ENCODE measurements at places on chromosomes 5 and 9. TPM values are rescaled to one million over a fixed set of nuclear protein-coding genes. Genes with fewer than 3 reads are reported as not detected.
A peak's percentile ranks its signal among the peaks of the same experiment; 100 is the strongest.

DNA sequence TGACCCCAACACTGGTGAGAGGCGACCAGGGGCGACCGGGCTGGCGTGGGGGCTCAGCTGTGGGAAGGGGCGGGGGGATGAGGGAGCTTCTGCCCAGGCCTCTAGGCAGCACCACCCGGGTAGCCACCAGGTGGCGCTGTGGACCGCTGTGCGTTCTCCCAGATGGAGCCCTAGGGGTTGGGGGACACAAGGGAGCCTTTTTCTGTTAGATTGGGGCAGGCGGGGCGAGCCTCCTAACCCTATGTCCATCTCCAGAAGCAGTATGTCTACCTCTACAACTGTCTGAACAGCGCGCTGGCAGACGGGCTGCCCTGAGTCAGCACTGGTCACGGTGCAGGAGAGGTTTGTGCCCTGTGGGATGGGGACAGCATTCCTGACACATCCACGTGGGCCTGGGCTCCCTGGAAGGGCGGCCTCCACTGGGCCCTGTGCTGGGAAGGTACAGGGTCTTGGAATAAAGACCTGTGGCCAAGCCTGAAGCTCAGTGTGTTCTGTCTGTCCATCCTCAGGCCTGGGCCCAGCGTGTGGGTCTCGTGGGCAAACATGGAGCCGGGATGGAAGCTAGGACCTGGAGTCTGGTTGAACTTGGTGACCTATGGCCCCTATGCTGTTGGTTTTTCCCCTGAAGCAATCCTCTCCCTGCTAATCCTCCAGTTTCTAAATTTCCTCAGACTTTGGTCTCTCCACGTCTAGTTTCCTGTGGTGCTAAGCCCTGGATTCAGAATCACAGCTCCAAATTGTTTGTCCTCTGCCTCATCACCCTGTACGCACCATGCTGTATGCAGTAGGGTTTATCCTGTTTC lies 23.1 kb upstream of the SPTLC1 start:
- DNase-seq: peak; percentile 72

DNA sequence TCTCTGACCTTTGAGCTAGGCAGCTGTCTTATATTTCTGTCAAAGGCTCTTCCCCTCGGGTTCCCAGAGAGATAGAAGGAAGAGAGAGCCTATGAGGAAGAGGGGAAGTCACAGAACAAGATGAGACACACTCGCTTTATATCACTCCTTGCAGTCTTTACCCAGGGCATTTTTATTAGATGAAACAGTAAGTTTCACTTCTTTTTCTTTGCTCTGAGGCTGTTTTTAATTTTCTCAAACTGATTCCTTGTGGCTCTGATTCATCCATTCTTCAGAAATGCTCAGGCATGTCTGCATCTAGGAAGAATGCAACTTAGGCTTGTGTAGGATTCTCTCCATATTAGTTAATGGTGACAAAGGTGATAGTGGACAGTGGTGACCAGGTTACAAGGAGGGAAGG lies 132.9 kb upstream of the CHD1 start:
- no peak for DNase-seq

DNA sequence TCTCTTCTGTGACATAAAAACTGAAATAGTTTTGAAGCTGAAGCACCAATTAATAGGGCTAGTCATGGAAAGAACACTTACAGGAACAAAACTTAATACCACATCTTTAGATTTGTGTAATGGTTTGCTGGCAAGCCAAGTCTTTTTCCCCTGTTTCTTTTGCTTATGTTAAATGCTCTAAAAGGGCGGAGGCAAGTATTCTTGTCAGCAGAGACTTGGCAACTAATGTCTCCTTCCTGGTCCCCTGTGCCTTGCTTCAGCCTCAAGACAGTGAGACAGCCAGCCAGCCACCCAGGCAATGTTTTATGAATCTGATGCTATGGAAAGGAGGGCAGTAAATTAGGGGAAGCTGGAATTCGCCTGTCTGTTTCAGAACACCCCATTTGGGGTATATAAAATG lies 45.7 kb downstream of the PRRC1 start:
- DNase-seq: no peak

- no peak for DNase-seq
Observed at GRCh38 chr5:23332650-23333251, 174.7 kb upstream of the PRDM9 start.

DNA sequence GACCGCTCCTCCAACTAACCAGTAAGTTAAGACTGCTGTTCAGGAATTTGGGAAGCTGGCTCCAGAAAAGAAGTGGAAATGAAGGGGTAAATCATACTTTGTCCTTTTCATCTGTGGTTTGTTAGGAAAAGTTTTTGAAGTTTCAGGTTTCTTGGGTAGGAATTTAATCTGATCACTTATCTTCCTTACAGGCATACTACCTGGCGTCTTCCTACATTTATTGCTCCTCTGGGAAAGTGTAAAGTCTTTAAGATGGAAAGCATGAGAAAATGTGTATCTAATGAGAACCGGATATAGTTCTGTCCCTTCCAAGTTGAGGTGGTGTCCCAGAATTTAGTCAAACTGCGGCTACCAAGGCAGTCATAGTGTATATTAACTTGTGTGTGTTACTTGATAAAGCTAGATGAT lies 1.3 kb downstream of the RASA1 start:
- no peak for DNase-seq

The SIT1 gene
- total RNA-seq: 2.1 TPM

The VCAN gene
- total RNA-seq: 147 TPM

The DDX4 gene
- total RNA-seq: not detected

The SLC25A51 gene
- 19.4 TPM for total RNA-seq

DNA sequence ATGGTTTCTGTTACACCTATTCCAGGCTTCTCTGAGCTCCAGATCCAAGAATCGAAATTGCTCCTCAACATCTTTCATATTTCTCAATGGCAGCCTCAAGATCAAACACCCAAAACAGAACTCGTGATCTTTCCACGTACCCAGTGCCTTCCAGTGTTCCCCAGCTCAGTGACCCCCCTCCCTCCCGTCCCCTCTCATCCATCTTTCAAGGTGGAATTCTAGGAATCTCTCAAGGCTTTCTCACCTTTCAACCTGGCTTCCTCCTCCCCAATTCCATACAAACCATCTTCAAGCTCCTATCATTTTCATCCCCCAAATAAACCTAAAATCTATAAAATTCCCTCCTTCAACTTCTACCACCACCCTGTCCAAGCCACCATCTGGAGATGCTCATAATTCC lies 615.3 kb downstream of the BNC2 start:
- DNase-seq: no peak

The ORM2 gene
- not detected for total RNA-seq

DNA sequence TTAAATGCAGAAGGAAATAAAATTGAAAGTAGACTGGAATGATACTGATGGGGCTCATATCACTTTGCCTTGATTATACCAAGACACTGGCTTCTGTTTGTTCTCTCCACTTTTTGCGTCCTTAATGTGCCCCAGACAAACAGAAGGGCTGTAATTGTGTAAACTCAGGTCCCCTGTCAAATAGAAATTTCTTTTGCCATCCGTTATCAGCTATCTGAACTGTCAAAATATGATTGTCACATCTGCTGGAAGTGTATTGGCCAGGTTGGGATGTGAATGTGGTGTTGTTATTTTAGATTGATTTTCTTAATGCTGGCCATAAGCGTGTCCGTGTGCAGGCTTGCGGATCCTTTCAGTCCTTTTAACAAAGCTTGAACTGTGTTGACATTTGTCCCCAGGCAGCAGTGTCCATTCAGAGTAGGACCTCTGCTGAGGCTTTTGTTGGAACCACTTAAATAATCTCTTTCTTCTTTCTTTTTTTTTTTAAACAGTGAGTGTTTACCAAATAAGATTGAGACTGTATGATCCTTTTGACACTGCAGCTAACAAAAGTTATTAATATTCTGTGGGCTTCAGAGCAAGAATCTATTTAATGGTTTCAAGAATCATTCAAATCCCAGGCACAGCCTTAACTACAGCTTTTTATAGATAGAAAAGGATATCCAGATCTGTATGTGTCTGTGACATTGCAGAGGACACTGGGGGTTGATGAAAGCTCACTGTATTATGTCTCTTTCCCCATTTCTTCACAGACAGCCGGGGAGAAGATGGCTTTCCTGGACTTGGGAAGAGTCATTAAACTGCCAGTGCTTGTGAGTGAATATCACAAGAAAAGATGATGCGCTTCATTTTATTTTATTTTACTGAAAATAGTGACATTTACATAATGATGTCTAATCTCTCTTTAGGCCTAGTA lies 171.7 kb downstream of the ZNF608 start:
- DNase-seq: no peak

DNA sequence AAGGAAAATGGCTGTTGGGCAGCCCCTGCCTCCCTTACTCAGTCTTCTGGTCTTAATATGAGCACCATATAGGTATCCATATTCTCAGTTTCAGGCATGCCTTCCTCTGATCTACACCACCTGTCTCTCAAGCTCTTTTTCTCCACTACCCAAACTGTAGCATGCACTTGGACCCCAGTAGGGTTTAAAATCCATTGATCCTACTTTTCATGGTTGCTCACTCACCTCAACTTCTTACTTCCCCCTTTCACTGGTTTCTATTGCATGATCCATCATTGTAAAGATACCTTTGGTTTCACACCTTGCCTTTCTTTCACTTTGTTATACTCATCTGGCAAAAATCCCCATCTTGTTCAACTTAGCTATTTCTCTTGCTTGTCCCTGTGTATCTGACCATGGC lies 159.4 kb downstream of the KDM4C start:
- no peak for DNase-seq

The ZNF366 gene
- total RNA-seq: 5.3 TPM

GRCh38 chr5:3843706-3844105 lies 248.1 kb downstream of the IRX1 start:
- DNase-seq: no peak

- DNase-seq: no peak
Observed at GRCh38 chr5:102771435-102771834, 16.3 kb downstream of the PAM start.

The CNOT8 gene
- 76.4 TPM for total RNA-seq

DNA sequence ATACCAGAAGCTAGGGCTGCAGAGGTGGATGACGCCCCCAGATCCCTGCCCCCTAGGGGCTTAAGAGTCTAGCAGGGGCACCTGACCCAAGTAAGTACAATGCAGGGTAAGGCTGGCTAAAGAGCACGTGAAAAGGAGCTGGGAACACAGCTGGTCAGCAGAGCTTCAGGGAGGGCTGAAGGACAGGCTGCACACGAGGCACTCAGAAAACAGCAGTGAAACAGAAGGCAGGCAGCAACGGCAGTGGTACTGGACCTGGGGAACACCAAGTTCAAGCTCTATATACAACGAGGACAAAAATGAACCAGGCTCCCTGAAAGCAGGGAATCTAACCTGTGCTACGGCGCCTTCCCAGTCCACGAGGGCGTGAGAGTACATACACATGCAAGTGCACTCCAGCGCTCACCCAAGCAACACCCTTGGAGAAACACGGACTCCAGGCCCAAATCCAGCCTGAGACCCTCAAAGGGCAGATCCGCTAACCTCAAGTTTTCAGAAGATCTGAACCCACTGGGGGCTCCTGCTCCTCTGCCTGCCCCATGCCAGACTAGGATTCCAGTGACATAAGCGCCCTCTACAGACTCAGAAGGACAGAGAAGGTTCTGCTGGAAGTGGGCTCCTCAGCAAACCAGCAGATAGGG lies 57.4 kb downstream of the PSMB7 start:
- DNase-seq: peak; percentile 11

The OR4F3 gene
- total RNA-seq: not detected

DNA sequence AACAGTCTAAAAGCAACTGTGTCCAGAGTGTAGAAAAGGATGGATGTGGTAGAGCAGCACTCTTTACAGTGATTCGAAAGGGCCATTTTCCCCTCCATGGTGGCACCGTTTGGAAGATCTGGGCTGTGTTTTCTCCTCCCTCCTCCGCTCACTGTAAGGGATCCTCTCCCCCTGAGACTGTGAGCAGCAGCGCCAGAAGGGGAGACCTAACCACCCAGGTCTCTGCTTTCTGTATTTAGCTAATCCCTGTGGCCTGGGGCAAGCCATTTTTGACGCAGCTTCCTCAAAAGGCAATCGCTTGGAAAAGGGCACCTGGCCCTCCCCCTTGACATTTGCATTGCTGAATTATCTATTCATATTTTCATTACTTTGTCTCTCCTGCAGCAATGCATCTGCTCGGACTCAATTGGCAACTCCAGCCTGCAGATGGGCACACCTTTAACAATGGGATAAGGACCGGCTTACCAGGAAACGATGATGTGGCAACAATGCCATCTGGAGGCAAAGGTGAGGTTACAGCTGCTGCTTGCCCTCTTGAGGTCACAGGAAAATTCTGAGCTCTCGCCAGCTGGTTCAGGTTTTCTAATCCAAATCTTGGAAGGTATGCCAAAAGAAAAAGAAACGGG lies 244.3 kb upstream of the WWC1 start:
- peak; percentile 31 for DNase-seq

The SPATA31E1 gene
- not detected for total RNA-seq

DNA sequence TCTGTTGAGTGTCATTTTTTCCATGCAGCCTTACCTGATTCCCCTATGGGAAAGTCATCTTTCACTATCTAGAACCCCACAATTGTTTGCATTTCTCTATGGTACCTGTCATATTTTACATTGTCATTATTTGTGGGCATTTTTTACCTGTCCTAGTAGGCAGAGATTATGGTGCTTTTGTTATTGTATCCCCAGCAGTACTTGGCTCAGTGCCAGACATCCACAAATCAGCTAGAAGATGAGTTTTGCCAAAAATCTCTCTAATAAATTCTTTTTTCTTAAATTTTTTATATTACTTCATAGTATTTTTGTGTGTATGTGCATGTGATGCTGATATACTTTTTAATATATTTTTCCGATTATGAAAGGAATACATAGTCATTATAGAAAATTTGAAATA lies 13.2 kb downstream of the GARNL3 start:
- DNase-seq: no peak

DNA sequence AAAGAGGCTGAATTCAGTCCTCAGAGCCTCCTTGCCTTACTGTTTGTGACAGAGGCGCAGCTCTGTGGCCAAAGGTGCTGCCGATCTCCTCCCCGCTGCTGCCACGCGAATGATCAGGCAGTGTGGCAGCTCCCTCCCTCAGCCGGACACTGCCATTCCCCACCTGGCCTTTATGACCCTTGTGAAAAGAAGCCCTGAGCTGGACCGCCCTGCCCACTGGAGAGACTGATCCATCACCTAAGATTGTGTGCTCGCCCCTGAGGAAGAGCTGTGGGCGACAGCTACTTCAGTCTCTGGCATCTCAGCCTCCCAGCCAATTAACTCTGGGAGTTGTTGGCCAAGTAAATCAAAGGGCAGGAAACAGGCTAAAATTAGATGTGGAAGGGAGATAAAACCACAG lies 90.9 kb downstream of the CARTPT start:
- DNase-seq: no peak

GRCh38 chr9:94922098-94922607 lies 195.7 kb downstream of the AOPEP start:
- DNase-seq: peak; percentile 44

GRCh38 chr5:133317558-133317957 lies 265.7 kb downstream of the HSPA4 start:
- peak; percentile 52 for DNase-seq

DNA sequence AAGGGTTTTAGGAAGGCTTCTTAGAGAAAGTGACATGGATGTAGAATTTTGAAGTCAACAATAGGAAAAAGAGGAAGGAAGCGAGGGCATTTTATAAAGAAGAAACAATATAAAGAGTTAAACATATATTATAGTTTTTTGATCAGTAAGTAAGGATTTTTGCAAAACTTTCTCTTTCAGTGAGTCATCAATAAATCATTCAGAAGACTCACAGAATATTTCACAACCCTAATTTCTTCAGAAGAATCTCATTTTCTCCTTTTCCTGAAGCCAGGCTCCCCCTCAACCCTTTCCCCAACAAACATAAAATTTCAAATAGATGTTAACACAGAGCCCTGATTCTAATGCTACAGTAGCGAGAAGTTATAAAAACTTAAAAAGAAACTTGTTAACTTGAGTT lies 4.3 kb upstream of the COX7C start:
- DNase-seq: no peak

The CA9 gene
- 0.28 TPM for total RNA-seq

GRCh38 chr9:84136119-84136868 lies 155.7 kb downstream of the RMI1 start:
- no peak for DNase-seq

All from adrenal gland (tissue), 19 donors.